CD8-positive, alpha-beta T cell (primary cell): ENCODE measurements at places on chromosomes 12 and 14.

- DNase-seq = no peak
Observed at GRCh38 chr12:76927170-76927784, 48.5 kb upstream of the CSRP2 start.

GRCh38 chr14:104973135-104973384, 5.1 kb downstream of the AHNAK2 start:
- no peak for DNase-seq

- DNase-seq = no peak
Observed at GRCh38 chr14:55160989-55161388, 30.4 kb downstream of the DLGAP5 start.

DNA sequence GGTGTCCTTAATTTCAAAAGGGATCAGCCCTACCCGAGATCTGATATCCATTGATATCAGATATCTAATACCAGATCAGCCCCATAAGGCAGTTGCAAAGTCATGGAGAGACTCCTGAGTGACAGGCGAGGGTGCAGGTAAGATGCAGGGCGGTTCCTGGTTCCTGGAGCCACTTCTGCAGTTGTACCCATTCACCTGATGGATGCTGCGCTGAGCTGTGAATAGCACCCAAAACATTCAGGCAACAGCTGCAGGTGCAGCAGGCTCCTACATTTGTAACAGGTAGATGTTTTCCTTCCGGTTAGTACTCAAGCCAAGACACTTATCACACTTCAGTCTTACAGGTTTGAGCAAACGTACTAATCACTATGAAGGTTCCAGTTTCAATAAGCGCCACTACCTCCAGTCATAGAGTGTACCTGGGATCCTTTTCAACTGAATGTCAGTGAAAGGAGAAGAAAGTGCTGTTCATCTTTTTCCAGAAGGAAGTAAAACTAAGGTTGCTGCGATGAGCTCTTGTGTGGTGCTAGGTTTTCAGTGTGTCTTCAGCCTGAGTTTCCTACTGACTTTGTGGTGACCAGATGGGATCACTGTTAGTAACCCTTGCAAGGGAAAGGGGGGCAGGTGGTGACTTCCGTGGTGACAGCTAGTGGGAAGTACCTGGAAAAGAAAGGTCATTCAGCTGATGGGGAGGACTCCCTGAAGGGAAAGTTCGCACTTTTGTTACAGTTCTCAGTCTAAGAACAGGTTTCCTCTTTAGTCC, 1.9 kb downstream of the ATP6V0A2 start:
- no peak for DNase-seq

- DNase-seq = no peak
Observed at GRCh38 chr12:68397566-68398158, 65.5 kb upstream of the MDM1 start.

- DNase-seq = no peak
Observed at GRCh38 chr14:96739200-96739910, 57.8 kb upstream of the VRK1 start.

GRCh38 chr12:95269892-95270291, 52.3 kb downstream of the VEZT start:
- no peak for DNase-seq
